ENCODE measurements at places on chromosomes 3 and 15. TPM values are rescaled to one million over a fixed set of nuclear protein-coding genes. Genes with fewer than 3 reads are reported as not detected.

Gene TMEM212
- total RNA-seq: not detected

Gene MYRIP
- not detected for total RNA-seq

Gene CAMK1
- total RNA-seq: 16.1 TPM

Gene C15orf62
- 0.03 TPM for total RNA-seq

Gene ACOX2
- total RNA-seq: 8.8 TPM

Gene IQSEC1
- 15.0 TPM for total RNA-seq
